NCI-H1694 treated with DMSO at 0.1 percent for 48 hours (cell line): ENCODE measurements at places on chromosomes 3 and 15.
A peak's percentile ranks its signal among the peaks of the same experiment; 100 is the strongest.

- peak; percentile 80 for DNase-seq
Observed at GRCh38 chr3:42581709-42582473, at the start of gene SEC22C. TSS of gene SEC22C (minus strand) at chr3:42581967. CDS start at chr3:42569046, 12,921 bp downstream.

GRCh38 chr3:53236112-53236841 lies 19.5 kb downstream of the TKT start:
- DNase-seq, result no peak

DNA sequence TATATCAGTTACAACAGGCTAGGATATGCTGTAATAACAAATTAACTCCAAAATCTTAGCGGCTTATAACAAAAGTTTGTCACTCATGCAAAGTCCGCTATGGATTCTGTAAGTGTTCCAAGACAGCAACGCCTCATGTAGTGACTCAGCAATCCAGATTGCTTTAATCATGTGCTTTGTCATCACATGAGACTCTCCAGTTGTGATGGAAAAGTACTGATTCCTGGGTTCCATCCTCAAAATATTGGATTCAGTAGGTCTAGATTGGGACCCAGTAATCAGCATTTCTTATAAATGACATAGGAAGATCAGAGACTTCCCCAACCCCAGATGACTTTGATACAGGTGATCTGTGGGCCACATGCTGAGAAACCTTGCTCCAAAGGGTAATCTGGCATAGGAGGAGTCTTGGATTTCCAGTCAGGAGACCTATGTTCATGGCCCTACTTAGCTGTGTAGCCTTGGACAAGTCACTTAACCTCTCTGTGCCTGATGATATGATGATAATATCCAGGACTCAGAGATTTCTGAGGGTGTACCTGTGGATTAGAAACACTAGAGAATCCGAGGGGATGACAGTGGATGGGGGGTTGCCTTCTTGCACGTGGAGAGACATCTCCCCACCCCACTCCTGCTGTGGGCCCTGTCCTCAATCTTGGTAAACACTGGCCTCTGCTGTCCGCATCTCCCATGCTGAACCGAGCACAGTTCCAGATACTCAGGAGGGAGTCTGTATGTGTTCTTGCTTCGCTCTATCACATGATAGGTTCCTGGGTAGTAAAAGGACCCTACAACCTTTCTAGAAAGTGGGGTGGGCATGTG lies 65.5 kb downstream of the CORO2B start:
- no peak for DNase-seq

GRCh38 chr3:192651836-192652512 lies 75.4 kb downstream of the FGF12 start:
- no peak for DNase-seq

GRCh38 chr3:47912006-47912504 lies 104.2 kb downstream of the MAP4 start:
- no peak for DNase-seq

DNA sequence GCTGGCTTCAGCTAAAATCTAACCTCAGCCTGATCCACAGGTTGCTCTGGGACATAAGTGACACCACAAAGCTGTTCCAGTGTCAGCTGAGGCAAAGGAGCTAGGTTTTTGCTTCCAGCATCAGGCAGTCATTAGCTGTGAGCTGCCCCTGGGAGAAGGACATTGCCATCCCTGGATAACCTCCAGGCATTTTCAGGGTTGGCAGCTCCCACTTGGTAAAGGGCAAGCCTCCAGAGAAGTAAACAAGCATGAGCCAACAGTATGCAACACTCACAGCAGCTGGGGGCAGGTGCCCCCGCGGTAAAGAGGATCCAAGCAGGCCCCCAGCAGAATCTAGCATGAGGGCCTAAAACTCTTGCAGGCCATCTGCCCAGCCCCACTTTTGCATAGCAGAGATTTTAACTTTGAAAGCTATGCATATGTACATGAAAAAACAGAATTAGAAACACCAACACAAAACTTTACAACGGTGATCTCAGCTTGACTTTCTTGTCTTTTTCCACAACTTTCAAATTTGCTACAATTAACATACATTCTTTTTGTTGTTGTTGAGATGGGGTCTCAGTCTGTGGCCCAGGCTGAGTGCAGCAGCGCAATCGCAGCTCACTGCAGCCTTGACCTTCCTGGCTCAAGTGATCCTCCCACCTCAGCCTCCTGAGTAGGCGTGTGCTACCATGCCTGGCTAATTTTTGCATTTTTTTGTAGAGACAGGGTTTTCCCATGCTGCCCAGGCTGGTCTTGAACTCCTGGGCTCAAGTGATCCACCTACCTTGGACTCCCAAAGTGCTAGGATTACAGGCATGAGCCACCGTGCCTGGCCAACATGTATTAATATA lies 83.8 kb upstream of the TPM1 start:
- peak; percentile 11 for DNase-seq

- DNase-seq, result peak; percentile 56
Observed at GRCh38 chr3:190120269-190121060, at the start of gene P3H2. TSS of gene P3H2 (minus strand) at chr3:190120897. CDS start at chr3:190120731, 166 bp downstream.

- no peak for DNase-seq
Observed at GRCh38 chr15:80020731-80021130, 38.7 kb upstream of the ZFAND6 start.

GRCh38 chr15:41017066-41017735 lies 63.9 kb downstream of the CHAC1 start:
- DNase-seq, result no peak

DNA sequence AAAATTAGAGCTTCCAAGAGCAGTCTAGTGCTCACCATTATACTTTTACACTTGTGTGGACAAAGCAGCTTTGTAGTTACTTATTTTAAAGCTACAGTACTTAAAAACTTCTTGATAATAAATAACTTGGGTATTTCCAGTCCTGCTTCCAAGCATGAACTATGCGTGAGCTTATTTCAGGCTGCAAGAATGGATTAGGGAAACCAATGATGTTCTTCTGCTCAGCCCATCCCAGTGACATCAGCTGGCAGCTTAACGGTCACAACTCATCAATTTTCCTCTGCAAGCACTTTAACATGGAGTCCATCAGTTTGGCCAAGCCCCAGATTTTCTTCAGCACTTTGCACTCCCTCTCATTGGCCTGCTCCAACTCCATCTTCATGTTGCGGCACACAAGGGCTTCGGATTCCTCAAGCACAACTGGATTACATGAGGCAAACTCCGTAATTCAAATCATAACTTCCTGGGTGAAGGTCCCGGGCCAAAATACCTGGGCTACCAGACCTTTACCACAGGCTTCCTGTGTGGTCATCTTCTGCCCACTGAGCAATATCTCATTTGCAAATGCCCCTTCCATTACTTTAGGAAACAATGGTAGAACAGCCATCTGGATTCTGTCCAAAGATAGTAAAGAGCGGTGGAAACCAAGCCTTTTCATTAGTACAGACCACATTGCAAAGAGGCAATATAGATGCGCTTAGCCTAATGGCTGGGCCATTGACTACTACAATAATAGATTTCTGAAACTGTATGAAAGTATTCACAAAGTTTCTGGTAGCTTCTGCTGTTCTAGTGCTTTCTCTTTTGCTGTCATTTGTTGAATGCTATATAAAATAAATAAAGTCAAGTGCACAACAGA lies 87.5 kb upstream of the DAZL start:
- DNase-seq, result no peak

DNA sequence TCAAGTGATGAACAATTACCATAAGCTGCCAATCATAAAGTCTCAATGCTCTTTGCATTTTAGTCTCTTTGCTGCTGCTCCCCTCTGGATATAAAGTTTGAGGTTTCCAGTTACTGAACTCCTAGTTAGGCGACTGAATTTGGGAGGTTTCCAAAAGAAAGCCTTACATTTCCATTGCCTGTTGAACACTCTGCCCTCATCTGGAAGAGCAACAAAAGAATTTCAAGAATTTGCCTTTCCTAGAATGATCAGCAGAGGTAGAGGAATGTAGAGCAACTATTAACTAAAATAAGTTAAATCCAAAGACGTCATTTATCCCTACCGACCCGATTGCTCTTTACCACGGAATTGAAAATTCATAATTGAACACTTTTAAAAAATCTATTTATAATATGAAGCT lies 53.4 kb upstream of the PRICKLE2 start:
- no peak for DNase-seq

DNA sequence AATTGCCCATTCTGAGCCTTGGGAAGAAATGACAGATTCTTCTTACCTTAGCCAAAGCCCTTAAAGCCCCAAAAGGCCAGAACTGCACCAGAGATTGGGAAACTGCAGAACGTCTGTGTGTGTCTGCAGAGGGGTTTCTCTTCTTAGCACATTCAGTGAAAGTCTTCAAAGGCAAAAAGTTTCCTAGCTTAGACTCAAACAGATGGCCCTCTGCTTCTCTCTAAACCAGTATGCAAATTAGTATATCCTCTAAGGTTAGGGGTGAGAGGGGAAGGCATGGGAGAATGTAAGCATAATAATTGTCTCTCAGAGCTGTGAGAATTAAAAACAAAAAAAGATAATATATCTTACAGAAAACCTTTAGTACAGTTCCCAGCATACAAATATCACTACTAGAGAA lies 334.0 kb upstream of the MCTP2 start:
- no peak for DNase-seq

- no peak for DNase-seq
Observed at GRCh38 chr15:56806148-56806536, 72.8 kb upstream of the ZNF280D start.

GRCh38 chr3:54713455-54713854 lies 214.4 kb downstream of the LRTM1 start:
- no peak for DNase-seq

DNA sequence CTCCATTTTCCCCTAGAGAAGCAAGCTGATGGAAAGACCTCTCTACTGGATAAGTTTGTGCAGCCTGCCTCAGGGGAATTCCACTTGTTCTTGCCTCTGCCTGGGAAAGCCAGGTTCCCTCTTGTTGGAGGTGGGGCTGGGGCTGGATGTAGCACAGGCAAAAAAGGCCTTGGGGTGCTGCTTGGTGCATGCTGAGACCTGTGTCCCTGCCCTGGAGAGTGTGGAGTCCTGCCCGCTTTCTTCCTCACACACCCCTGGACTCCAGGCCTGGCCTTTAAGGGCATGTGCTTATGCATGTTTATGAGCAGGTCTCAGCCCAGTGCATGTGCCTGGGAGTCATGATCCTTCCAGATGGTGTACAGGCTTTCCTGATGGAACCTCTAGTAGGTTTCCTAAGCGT lies 23.5 kb upstream of the JMJD7 start:
- no peak for DNase-seq

DNA sequence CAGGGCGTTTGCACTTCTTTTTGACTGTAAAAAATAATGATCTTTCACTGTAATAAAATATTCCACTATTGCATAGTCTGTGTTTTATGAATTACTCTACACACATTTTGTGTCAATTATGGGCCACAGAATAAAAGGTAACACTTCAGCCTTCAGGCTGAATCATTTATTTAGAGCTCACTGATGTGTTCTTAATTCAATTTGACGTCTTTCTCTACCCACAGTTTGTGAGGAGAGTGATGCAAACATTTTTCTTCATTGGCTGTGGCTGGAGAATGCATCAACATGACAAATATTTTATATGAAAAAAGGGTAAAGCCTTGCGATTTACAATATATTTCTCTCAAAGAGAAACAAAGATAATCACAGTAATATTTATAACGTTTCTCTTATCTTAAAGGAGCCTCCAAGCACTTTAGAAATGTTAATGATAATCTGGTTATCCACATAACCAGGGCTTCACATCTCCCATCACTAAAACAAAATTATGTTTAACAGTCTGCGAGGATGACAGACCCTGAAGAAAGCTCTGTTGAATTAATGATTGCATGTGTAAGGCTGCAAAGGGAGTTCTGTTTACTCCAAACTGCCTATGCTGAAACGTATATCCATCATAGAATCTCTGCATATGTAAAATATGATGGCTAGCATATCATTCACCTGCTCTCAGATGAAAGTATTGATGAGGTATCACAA lies 951.3 kb downstream of the ZPLD1 start:
- no peak for DNase-seq

DNA sequence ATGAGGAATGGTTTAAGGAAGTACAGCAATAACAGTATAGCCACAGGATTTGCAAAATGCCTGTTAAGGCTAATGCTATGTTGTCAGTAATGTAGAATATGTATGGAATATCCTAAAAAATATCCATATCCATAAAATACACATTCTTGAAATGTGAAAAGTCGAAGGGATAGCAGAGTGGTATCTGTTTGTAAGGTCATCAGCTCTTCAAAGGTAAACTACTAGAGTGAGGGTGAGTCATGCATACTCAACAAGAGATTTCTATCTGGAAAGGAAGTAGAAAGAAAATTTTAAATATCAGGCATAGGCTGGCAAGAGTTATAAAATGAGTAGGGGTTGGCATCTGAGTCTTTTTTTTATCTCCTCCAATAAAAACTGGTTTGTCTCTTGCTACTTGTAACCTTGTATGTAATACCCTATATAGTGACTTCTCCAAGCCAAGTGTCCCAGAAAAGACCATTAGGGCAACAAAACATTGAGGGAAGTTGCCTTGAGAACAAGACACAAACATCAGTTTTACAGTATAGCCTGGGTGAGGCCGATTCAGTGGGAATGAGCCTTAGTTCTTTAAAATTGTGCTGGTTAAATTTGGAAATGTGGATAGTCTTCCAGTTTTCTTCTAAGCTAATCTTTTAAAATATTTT lies 103.1 kb downstream of the SPATA16 start:
- DNase-seq, result no peak
